ENCODE measurements at places on chromosomes 16 and 17.

DNA sequence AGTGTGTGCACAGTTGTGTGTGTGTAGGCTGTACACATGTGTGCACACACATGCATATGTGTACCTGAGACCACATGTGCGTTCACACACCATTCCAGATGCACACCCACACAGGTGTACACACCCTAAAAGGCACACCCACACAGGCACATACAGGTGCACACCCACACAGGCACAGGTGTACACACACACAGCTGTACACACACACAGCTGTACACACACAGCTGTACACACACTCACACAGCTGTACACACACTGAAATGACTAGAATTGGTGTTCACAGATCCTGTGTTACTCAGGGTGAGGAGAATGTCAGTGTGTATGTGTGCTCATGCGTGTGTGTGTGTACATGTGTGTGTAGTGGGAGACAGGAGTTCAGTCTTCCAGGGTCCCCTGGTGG is 15.9 kb upstream of the DOC2B start:
- no peak for DNase-seq

DNA sequence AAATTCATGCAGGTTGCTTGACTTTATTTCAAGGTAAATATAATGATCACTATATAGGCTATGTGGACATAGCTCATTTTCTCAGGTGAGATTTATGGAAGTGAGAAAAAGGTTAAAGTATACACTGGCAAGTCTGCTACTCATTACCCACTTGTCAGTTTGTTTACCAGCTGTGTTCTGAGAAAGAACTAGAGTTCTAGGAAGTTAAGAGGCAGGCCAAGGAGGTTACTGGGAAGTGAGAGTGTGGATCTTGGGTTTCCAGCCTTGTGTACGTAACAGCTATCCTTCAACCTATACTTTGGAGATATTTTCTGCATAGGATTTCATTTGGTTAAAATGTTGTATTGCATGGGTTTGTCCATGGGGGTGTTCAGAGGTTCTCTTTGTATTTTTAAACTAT is 31.9 kb upstream of the COX10 start:
- DNase-seq: no peak

DNA sequence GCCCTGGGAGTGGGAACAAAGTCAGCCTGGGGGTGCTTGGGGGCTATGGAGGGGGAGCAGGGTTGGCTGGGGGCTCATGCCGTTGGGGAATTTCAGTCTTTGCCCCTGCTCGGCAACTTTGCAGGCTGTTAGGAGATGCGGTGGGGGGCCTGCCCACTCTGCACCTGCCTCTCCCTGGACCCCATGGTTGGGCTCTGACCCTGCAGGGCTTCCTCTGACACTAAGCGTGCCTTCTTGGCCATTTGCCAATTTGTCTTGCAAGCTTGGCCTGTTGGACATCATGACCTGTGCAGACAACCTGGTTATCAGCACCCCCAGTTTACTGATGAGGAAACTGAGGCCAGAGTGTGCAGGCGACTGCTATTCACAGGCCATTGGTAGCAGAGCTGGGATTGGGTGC is 14.6 kb downstream of the ADCY7 start:
- DNase-seq: no peak

DNA sequence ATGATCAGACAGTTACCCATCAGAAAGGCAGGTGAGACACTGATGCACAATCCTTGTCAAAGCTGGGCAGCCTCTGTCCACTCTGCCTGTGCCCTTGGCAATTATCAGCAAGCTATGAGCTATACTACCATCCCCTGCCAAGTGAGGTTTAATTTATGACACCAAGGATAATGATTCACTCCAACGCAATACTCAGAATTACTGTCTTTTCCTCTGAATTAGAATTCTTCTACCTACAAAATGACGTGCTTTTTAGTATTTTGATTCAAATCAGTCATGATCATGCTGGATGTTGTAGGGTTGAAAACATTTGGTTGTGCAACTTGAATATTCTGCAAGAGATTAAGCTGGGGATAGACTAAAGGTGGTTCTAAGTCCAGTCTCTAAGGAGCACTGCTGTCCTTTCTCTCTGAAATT is 116.8 kb upstream of the SOX9 start:
- DNase-seq: no peak

GRCh38 chr17:60345233-60345632 is 46.7 kb downstream of the USP32 start:
- no peak for DNase-seq

GRCh38 chr17:76725580-76726230 is 701 bp downstream of the JMJD6 start:
- DNase-seq: peak; percentile 57

DNA sequence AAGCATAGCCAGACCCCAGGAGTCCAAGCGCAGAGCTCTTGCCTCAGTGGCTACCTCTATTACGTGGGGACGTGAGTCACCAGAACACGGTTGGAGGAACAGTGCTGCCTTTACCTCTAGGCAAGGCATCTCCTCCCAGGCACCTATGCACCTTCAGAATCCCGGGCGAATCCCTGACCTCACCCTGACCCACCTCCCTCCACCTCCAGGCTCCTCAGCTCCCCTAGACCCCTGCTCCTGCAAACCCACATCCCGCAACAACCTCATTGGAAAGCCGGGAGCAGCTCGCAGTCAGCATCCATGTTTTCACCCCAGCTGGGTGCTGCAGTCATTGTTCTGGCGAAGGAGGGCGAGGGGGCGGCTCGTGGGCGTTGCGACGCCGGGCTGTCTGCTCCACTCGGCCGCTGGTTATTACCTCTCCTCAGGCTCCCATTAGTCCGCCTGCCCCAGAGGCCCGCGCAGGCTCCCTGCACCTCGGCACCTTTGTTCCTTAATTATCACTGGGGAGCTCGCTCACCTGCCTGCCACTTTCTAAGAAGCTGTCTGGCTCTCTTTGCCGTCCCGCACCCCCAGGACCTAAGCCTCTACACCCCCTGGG is 24.6 kb upstream of the DLX4 start:
- no peak for DNase-seq

DNA sequence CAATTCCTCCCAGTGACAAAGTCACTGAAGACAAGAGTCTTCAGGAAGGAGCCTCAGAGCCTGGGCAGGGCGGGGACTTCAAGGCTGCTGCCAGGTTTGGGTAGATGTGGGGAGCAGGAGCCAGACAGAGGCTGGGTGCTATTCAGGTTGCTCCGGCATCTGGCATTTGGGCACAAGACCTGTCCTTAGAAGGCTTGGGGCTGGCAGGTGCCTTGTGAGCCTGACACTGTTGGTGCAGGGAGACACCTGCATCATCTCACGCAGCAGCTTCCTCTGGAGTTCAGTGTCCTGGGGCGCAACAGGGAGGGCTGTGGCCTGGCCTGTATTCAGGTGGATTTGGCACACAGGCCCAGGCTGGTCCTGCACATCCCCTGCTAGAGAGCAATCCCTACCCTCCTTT is 65.0 kb downstream of the MPRIP start:
- no peak for DNase-seq

GRCh38 chr16:81558077-81558443 is 113.5 kb downstream of the CMIP start:
- no peak for DNase-seq

GRCh38 chr17:21352221-21352980 is 23.8 kb upstream of the KCNJ12 start:
- DNase-seq: no peak

- DNase-seq: no peak
Observed at GRCh38 chr16:15482068-15482747, 47.8 kb downstream of the BMERB1 start.

- no peak for DNase-seq
Observed at GRCh38 chr17:81402530-81402941, 7.3 kb downstream of the BAHCC1 start.

- DNase-seq: no peak
Observed at GRCh38 chr16:12539185-12539929, 264.3 kb downstream of the CPPED1 start.

GRCh38 chr17:77356109-77356689 is 215.4 kb downstream of the SEC14L1 start:
- no peak for DNase-seq

GRCh38 chr17:55765472-55765871 is 14.6 kb downstream of the PCTP start:
- DNase-seq: no peak

DNA sequence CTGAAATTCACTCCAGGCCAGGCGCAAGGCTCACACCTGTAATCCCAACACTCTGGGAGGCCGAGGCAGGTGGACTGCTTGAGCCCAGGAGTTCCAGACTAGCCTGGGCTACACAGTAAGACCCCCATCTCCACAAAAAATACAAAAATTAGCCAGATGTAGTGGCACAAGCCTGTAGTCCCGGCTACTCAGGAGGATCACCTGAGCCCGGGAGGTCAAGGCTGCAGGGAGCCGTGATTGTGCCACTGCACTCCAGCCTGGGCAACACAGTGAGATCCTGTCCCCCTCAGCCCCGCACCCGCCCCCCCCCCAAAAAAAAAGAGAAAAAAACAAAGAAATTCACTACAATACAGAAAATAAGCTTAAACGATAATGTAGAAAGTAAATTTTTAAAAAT is 31.5 kb downstream of the MBTPS1 start:
- DNase-seq: no peak

DNA sequence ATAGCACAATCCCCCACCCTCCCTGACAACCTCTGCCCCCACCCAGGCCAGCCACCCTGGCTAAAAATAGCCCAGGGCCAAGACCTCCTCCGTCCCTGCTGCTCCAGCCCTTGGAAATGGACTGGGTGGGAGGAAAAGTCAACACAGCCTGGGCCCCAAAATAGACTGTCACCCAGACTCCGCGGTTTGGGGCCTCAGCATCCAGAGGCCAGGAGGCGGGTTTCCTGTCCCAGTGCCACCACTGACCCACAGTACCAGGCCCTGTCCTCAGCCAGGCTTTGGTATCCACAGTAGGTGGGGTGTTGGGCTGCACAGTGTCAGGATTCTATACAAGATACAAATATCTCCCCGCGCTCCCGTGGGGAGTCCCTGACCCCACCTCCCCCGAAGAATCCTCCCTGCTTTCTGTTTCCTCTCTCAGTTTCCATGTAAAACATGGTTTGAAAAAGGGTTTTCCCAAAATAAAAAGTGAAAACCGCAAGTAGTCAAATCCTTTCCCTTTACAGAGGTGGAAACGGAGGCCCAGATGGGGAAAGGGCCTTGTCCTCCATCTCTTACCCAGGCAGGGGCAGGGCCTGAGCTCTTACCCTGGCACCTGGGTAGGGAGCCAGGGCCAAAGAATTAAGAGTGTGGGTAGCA is 20.1 kb downstream of the CPNE2 start:
- no peak for DNase-seq

DNA sequence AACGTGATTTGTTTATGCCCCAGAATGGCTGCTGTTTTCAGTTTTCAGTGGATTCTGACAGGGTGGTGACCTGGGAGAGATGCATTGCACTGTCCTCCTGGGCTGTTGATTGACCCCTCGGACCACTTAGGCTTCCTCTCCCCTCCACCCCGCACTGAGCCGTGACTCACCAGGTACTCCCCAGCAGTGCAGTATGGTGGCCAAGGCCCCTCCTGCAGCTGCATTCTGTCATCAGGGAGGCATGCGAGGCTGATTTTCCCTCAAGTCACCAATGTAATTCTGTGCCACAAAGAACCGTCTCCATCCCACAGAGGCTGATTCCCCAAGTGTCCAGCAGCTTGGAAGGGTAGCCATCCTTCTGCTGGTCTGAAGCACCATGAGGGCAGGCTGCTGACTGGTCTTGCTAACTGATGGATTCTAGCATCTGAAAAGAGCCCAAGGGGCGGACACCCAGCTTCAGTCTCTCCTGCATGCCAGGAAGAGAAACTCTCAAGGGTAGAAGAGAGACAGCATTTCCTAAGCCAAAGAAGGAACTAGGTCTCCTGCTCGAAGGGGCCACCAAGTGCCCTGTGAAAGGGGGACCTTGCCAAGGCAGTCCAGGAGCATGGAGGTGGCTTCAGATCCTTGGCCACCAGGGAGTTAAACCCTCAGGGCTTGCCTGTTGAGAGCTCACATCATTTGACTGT is 148.1 kb downstream of the SOCS1 start:
- no peak for DNase-seq

- no peak for DNase-seq
Observed at GRCh38 chr17:9020824-9021157, 519 bp upstream of the NTN1 start.

DNA sequence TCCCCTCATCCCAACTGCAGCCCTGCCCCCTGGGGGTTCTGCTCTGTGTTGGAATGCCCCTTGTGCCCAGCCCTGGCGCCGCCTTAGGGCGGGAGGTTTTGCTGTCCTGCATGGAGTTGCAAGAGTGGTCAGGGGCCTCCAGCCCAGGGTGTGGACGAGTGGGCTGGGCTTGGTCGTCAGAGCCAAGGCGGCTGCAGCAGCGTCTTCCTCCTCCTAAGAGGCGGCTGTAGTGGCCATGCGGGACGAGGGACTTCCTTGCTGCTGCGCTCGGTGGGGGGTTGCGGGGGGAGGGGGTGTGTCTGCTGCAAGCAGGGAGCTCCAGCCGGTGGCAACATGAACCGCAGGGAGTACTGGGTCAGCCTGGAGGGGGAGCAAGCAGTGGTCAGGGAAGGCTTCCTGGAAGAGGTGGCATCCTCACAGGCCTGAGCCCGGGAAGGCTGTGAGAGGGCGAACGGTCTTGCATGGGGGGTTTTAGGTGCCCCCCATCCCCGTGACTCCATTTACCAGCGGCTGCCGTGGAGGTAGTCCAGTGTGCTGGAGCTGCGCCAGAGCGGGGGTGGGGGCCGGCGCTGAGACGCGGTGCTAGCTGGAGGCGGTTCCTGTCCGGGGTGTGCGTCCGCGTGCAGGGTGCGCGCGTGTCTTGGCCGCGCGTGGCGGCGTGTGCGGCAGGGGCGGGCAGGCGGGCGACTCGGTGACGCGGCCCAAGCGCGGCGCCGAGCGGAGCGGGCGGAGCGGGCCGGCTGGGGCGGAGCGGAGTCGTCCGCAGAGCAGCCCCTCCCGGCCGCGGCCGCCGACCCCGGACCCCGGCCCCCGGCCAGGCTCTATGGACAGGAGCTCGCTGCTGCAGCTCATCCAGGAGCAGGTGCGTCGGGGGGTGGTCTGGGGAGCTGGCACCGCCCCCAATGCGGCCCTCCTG is at the start of gene RHBDL1:
Gene RHBDL1 (plus strand): TSS at position 704 of the 916 bp plus-strand sequence. CDS start 120 bp downstream, at position 824.
- DNase-seq: no peak

- peak; percentile 53 for DNase-seq
Observed at GRCh38 chr16:50282010-50282538, 15.7 kb downstream of the ADCY7 start.

DNA sequence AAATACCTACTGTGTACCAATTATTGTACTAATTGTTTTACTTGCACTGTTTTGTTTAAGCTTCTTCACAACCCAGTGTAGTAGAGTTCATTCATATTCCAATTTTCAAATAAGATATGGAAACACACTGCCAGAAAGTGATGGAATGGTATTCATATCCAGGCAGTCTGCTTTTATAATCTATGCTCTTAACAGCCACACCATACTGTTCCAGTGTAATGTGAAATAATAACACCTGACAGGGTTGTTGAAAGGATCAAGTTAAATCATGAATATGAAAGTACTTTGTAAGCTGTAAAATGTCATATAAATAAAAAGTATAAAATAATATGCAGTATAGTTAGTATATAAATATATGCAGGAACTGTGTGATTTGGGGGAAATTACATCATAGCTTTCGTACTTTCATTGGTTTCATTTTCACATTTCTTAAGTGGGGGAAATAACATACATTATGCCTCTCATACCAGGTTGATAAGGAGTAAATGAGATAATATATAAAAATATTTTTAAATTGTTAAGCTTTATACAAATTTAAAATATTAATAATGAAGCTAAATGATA is 230.8 kb downstream of the TANC2 start:
- no peak for DNase-seq
